Psoas muscle (tissue), 8 donors: ENCODE measurements at places on chromosomes 3 and 15. TPM values are rescaled to one million over a fixed set of nuclear protein-coding genes. Genes with fewer than 3 reads are reported as not detected.

DNA sequence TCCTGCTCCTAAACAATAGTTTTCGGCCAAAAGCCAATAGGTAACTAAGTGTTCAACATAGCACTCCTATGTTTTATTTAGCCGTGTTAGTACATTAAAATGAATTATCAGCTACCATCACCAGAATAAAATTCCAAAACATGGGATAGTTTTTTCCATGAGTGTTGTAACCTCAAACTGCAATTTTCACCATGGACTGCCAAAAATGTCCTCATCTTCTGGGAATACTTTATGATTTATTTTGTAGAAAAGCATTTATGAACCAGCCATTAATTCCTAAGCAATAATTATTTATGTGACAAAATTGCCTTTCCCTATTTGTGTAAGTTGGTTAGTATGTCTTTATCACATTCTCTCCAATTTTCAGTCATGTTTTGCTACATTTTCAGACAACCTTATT is 438.1 kb downstream of the NAALADL2 start:
- DNase-seq: no peak

DNA sequence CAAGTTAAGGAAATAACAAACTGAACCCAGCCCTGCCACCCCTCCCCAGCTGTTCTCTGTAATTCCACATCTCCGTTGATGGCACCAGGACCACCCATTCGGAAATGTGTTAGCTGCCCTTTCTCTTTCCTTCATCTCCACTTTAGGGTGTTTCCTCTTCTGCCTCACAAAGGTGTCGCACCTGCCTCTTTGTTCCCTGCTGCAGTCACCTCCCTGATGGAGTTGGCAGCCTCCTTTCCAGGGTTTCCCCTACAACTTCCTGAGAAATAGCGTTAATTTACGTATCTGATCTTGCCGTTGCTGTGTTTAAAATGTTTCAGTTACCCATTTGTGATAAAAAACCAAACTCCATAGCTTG is 57.3 kb downstream of the GPR171 start:
- DNase-seq: no peak

GRCh38 chr15:49621401-49621811 is 558 bp downstream of the DTWD1 start:
- DNase-seq: no peak

GRCh38 chr15:41985236-41986160 is 13.1 kb upstream of the EHD4 start:
- no peak for DNase-seq

DNA sequence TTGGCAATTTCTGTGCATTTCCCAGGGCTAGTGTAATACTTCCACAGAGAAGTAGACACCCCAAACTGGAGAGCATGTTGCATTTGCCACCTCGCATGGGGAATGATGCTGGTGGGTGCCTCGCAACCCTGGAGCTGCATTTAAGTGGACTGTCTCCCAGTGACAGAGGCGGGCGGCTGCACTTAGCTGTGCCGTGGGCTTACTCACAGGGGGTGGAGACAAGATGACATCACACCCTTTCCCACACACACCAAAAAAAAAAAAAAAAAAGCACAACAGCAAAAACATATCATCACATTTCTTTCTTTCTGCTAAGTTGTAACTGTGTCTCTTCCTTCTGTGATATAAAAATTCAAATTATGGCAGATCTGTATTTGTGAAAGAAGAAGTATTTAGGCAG is at the start of gene ABI3BP:
TSS of gene ABI3BP (minus strand) at position 113 of the 400 bp plus-strand sequence. CDS start at position 76, 37 bp downstream.
- peak; percentile 73 for DNase-seq

GRCh38 chr3:71269906-71270305 is 313.6 kb downstream of the FOXP1 start:
- DNase-seq: no peak

DNA sequence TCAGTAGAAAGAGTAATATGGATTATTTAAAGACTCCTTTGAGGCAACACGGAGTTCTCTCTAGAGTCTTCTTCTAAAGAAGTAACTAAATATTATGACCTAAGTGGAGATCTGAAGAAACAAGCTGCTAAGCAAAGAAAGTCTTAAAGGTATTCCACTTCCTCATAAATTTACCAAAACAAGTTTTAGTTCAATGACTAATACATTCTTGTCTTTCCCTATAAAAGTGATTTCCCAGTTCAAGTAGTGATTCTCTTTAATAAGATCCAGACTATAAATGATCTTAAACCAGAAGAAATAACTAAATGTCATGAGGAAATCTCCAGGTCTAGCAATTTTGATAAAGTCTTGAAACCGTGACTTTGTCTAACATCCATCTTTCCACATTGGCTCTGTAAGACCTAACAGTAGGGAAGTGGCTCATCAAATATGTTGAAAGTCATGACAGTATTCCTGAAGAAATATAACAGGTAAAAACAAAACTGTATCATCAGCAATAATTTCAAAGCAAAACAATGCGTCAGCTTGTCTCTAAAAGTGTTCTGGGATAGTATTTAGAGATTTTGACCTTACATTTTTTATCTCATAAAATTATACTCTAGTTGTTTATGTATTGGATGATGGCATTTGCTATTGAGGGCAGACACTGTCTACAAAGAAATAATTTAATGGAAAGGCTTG is 51.8 kb upstream of the NEDD4 start:
- DNase-seq: no peak

- peak; percentile 33 for DNase-seq
These were observed 32.1 kb downstream of the KIF9 start for GRCh38 chr3:47250309-47251060.

DNA sequence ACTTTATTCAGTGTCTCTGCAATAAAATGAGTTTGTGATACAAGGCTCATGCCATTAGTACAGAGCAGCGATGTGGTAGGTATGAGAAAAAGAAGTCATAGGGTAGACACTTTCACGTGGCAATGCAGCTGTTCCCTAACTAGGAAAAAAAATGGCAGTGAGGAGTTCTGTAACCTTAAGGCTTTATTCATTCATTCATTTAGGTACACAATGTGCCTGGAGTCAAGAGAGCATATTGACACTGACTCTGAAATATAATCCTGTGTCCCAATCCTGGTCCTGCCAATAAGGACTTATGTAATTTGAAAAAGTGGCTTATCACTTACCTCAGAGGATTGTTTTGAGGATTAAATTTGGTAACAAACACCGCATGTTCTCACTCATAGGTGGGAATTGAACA is 173.0 kb upstream of the AZI2 start:
- no peak for DNase-seq

GRCh38 chr3:24818055-24818454 is 323.4 kb upstream of the THRB start:
- no peak for DNase-seq

- DNase-seq: no peak
These were observed 5.5 kb downstream of the TAGLN3 start for GRCh38 chr3:112004187-112004586.

DNA sequence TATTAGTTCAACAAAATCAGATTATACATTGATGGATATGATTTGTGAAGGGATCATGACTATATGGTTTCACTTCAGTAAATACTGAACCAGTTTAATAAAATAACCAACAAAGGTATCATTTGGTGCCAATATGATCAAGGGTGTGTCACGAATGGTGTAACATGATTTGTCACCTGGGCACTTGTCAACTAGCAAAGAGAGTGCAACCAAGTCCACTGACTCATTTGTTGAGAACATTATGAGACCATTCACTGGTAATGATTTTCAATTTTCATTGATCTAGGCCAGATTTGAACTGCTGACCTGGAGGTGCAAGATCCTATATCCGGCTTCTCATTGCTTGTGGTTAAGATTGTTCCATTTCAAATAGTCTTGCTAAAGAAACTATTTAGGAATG is 1037.9 kb downstream of the ROBO2 start:
- no peak for DNase-seq

DNA sequence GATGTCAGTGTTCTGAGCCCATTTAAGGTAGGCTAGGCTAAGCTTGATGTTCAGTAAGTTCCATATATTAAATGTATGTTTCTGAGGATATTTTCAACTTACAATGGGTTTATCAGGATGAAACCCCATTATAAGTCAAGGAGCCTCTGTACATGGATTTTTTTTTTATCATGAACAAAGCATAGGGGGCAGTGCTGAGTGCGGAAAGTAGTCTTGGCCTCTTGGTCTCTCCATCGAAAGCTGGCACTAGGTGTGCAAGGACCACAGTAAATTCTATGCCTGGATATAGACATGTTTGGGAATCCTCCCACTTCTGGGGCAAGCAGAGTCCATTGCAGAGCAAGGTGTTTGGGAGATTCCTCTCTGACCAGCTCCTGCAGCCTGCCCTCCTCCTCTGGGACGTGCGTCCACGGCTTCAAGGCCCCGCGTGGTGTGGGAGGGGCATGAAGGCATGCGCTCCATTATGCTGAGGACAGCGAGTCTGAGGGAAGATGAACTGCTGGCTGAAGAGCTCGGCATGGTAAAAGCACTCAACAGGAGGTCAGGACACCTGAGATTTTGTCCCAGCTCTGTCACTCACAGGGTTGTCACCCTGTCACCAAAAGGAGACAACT is 122.9 kb upstream of the LIPC start:
- no peak for DNase-seq

DNA sequence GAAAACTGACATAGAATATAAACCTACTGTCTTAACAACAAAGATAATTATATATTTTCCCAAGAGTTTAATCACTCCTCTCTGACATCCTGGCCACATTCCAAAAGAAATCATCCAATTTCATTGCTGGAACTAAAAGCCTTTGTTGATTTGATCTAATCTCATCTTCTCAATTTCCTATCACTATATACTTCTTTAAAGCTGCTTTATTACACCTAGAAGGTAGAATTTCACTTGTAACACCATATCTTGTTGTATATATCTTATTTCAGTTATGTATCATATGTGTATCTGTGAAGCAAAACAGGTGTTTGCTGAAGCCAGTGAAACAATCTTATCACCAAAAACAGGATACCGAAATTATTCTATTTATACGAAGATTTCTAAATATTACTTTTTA is 740.2 kb downstream of the ROBO1 start:
- DNase-seq: no peak

DNA sequence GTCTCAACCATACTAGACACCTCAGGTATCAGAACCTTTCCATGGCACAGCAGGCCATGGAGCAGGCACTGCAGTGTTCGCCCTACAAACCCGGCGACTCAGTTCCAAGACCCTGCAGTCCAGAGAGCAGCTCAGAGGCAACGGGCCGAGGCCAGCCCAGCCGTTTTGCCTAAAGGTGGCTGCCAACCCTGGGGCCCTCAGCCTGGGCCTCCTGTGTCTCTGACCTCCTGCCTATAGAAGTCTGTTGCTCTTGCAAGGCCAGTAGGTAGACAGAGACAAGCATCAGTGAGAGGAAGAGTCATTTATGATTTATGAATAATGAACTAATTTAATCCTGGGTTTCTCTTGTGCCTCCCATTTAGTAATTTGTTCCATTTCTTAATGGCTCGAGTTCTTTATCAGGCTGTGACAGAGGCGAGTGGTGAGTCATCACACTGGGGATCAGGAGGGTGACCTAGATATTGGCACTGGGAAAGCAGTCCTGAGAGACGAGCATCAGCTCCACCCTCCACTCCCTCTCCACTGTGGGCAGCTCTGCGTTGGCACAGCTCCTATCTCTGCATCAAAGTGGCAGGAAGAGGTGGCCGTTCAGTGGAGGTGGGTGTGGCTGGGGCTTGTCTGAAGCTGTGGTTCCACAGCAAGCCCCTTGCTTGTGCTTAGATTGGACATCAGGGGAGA is 79.8 kb downstream of the ABHD5 start:
- DNase-seq: peak; percentile 70

DNA sequence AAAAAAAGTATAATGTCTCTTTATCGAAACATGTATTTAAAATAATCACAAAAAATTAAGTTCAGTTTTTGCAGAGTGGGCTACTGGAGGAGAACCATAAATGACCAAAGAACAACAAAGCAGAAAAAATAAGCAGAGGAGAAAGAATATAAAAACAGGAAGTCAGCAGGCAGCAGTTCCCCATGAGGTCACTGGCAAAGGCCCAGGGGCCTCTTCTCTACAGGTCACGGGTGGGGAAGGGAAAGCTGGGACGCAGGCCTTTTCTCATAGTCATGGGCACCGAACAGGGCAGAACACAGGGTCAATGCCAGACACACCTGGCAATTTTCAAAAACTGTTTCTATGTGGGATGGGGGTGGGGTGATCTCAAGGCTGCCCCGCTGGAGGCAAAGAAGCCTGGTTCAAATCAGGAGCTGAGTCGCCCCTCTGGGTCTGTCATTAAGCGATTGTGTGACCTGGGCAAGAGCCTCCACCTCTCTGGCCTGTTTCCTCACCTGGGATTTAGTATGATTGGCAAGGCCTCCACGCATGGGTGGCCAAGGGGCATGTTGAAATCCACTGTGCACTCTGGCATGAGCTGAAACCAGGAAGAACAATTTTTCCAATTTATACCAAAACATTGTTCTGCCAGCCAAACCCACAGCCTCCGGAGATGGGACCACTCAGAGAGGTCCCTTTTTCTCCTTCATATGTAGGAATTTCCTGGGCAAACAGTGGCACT is 43.8 kb upstream of the UACA start:
- peak; percentile 64 for DNase-seq

GRCh38 chr3:136396916-136397315 is 146.8 kb downstream of the PCCB start:
- DNase-seq: no peak

DNA sequence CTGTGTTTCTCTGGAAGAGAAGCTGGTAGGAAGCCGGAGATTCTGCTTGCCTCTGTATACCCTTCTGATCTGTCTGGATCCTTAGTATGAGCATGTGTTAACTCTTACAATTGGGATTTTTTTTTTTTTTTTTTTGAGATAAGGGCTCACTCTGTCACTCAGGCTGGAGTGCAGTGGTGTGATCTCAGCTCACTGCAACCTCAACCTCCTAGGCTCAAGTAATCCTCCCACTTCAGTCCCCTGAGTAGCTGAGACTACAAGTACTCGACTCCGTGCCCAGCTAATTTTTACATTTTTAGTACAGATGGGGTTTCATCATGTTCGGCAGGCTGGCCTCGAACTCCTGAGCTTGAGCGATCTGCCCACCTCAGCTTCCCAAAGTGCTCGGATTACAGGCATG is 44.5 kb downstream of the RPN1 start:
- no peak for DNase-seq

- no peak for DNase-seq
These were observed 883.9 kb downstream of the TBL1XR1 start for GRCh38 chr3:176313426-176313825.

GRCh38 chr3:112247350-112247749 is 46.7 kb downstream of the SLC9C1 start:
- no peak for DNase-seq

- no peak for DNase-seq
These were observed 7.5 kb downstream of the CSNK1G1 start for GRCh38 chr15:64348455-64348854.

Gene SENP5
- 30.6 TPM for total RNA-seq

Gene GOLGA8S
- total RNA-seq: 0.32 TPM

Gene WDR93
- not detected for total RNA-seq

Gene TIGIT
- 0.13 TPM for total RNA-seq

Gene KLHDC8B
- total RNA-seq: 24.7 TPM

Gene DNAH12
- 0.05 TPM for total RNA-seq

Gene TMEM207
- not detected for total RNA-seq

Gene POPDC2
- total RNA-seq: 205 TPM

Gene GOLIM4
- 23.6 TPM for total RNA-seq

Gene RPL32
- total RNA-seq: 1,427 TPM

Gene HRG
- total RNA-seq: not detected
